ENCODE measurements at places on chromosomes 7 and 10.

DNA sequence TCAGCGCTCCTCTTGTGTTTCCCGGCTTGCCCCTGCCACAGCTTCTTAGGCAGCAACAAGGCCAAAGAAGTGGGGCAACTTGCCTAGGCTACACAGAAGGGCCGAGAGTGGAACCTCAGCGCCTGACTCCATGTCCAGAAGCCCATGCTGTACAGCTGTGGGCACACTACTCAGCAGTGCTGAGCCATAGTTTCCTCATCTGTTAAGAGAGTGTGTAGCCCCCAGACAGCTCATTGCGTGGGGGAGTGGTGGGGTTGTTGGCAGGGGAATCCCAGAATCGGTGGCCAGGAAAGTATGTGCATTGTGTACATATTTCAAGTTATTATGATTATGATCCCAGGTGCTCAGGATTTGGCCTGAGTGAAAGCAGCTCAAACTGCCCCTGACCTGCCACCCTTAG, 96.2 kb downstream of the CDH23 start:
- no peak for DNase-seq

DNA sequence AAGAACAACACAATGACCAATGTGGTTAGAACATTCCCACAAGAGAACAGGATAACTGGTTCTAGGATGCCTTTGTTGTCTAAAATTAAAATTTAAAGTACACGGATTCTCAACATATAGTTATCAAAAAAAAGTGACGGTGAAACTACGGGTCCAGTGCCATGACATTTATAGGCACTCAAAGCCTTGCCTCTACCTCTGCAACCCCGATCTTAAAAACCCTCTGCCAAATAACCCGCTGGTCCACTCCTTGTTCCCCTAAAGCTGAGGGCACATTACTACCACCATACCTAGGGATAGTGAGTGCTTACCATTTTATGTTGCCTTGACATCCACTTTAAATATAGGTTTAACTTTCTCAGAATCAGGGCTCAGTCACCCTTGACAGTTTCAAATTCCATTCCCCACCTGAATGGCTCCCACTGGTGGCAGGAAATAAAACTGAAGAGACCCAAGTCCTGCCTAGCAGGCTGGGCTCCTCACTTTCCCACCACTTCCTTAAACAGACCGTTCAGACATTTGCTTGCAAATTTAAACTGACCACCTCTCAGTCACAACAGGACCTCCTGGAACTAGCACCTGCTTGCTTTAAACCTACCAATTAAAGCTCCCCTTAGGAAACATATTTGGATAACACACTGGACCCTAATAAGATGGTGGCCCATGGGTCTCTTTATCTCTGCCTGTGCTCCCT, 169.9 kb upstream of the ASAH2 start:
- DNase-seq = peak; percentile 55

- peak; percentile 14 for DNase-seq
These were observed 46.4 kb upstream of the ZNF746 start for GRCh38 chr7:149544028-149544427.

- DNase-seq = peak; percentile 44
These were observed 20.3 kb upstream of the PAX2 start for GRCh38 chr10:100725071-100725471.

GRCh38 chr7:54331311-54331710, 210.9 kb upstream of the VSTM2A start:
- no peak for DNase-seq

DNA sequence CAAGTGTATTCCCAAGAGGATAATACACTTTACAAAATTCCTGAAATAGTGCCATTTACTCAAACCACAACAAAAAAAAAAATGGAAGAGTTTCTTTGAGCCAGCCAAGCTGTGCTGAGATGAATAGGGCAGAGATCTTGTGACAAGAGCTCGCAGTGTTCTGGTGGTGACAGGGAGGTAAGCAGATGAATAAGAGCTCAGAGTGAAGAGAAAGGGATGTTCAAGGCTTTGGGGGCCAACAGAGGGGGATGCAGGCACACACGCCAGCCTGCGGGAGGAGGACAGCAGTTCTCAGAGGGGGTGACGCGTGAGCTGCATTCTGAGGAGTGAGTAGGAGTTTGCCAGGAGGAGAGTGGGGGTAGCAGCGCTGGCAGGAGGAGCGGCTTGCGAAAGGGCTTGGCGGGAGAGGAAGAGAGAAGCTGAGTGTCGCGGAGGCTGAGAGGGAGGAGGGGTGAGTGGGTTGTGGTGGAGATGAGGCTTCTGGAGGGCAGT, 194.4 kb upstream of the IMMP2L start:
- peak; percentile 78 for DNase-seq

GRCh38 chr7:46685051-46685450, 764.0 kb upstream of the IGFBP3 start:
- no peak for DNase-seq

GRCh38 chr7:45718464-45719330, 144.5 kb downstream of the ADCY1 start:
- no peak for DNase-seq

- no peak for DNase-seq
These were observed 426.4 kb upstream of the MTPN start for GRCh38 chr7:136403591-136403990.

- DNase-seq = peak; percentile 20
These were observed 476 bp upstream of the RET start for GRCh38 chr10:43076311-43076875.

DNA sequence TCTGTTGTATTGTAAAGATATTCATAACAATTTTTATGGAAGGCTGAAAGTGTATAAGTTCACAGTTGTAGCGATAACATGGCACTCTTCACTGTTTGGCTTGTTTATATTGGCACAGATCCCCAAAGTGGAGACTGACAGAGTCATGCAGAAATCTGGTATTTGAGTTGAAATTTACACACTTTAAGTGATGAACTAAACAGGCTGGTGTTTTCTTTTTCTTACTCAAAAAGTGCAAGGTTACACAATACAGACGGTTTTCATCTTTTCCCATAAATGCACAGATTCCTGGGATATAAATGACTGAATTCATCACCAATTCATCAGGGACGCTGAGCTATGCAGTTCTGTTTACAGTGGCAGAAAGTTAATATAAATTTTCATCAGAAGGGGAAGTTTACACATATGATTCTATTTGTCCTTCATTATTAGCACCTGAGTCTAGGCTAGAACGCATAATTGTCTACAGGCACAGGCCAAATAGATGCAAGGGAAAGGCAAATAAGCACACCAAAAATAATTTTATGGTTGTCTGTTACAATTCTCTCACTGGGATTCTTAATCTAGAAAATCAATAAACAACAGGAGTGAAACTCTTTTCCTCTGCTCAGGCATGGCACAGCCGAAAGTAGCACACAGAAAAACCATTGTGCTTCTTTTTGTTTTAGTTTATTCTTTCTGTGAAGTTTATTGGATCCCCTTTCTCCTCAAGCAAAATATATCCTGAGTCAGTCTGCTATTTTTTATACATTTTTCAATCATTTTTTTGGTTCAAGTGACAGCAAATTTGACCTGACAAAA, 88.0 kb downstream of the FOXP2 start:
- peak; percentile 22 for DNase-seq

DNA sequence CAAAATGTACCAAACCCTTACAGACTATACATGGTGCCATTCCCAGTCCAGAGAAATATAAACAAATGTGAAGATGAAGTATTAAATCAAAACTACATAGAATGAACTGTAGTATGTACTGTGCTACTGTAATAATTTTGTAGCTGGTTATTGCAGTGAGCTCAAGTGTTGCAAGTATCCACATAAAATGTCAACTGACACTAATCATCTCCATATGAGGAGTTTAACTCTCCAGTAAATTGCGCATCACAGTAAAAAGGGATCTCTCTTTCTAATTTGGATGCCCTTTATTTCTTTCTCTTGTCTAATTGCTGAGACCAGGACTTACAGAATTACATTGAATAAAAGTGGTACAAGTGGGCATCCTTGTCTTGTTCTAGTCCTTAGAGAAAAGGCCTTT, 165.5 kb downstream of the CPED1 start:
- peak; percentile 6 for DNase-seq
